T-helper 17 cell (primary cell): ENCODE measurements at places on chromosomes 6 and 20. TPM values are rescaled to one million over a fixed set of nuclear protein-coding genes. Genes with fewer than 3 reads are reported as not detected.

GRCh38 chr6:165767228-165767627 lies 104.2 kb upstream of the PDE10A start:
- H3K4me1 ChIP-seq = no peaks in the 10 kb centered on the region

The XKR7 gene
- total RNA-seq = not detected

- no peaks in the 10 kb centered on the region for H3K36me3 ChIP-seq
- no peak overlapping the region for H3K4me3 ChIP-seq
- DNase-seq = no peak
- no peak overlapping the region for H3K27ac ChIP-seq
- peaks cover 29% of the 10 kb centered on the region for H3K27me3 ChIP-seq
These were observed 116.5 kb upstream of the COL21A1 start for GRCh38 chr6:56363796-56364430.

- H3K27ac ChIP-seq = no peak overlapping the region
- H3K4me1 ChIP-seq = no peaks in the 10 kb centered on the region
- DNase-seq = no peak
- H3K27me3 ChIP-seq = no peaks in the 10 kb centered on the region
- peaks cover 6% of the 10 kb centered on the region for H3K36me3 ChIP-seq
- H3K4me3 ChIP-seq = no peak overlapping the region
These were observed 188.7 kb upstream of the GMDS start for GRCh38 chr6:2434116-2434515.

DNA sequence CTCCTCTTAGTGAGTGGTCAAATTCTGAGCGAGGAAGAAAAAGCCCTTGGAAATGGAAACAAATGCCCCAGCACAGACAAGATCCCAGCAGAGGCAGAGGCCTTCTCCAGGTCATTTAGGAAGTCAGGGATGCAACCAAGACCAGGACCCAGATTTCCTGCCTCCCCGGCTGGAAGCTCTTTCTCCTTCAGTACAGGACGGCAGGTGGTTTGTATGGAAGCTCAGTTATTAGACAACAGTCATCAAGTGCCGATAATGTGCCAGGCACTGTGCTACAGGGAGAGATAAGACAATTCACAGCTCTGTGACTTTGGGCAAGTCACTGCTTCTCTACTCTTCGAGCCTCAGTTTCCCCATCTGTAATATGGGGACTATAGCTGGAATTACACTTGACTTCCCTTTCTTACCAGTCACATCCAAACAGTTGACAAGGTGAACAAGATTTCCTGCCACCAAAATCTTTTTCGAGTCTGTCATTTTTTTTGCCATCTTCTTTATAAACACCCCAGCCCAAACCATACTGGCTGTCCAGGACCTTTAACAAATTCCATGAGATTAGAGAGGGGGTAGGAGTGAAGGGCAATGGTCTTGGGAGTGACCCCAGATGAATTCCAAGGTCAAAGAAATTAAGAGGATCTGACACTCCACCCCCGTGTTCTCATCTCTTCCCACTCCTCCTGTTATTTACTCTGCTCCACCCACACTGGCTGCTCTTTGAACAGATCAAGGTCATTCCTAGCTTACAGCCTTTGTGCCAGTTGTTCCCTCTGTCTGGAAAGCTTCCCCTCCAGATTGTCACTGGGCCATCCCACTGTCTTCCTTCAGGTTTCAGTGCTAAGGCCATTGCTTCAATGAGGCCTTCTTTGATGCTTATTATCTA lies 6.0 kb downstream of the MMP9 start:
- DNase-seq = no peak
- H3K36me3 ChIP-seq = peaks cover 9% of the 10 kb centered on the region
- H3K27ac ChIP-seq = no peak overlapping the region
- peaks cover 54% of the 10 kb centered on the region for H3K27me3 ChIP-seq

The LPA gene
- not detected for total RNA-seq

- H3K4me3 ChIP-seq = no peak overlapping the region
- H3K27ac ChIP-seq = no peak overlapping the region
- no peak for DNase-seq
- H3K36me3 ChIP-seq = peaks cover 2% of the 10 kb centered on the region
- H3K27me3 ChIP-seq = peaks cover 64% of the 10 kb centered on the region
- no peaks in the 10 kb centered on the region for H3K4me1 ChIP-seq
These were observed 6.7 kb downstream of the CLPSL1 start for GRCh38 chr6:35787266-35788218.

DNA sequence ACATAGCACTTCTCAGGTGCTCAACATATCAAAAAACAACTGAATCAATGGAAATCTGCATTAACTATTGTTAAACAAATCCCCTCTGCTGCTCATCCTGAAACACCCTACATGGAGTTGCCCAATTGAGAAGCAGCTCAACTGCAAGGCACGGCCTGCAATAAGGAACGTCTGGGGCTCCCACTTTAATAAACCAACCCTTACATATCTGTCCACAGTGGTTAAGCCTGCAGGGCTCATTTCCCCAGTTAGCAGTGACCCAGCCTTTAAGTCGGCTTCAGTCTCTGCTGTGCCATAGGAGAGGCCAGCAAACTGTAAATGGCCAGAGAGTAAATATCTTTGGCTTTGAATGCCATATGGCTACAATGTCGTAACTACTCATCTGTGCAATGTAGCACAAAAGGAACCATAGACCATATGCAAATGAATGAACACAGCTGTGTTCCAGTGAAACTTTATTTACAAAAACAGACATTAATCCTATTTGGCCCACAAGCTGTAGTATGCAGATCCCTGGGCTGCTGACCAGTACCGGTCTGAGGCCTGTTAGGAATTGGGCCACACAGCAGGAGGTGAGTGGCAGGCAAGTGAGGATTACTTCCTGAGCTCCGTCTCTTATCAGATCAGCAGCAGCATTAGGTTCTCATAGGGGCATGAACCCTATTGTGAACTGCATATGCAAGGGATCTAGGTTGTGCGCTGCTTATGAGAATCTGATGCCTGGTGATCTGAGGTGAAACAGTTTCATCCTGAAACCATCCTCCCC lies 522.7 kb upstream of the CDH4 start:
- no peaks in the 10 kb centered on the region for H3K27me3 ChIP-seq
- no peaks in the 10 kb centered on the region for H3K36me3 ChIP-seq
- no peak overlapping the region for H3K27ac ChIP-seq
